ENCODE measurements at places on chromosomes 13 and 19.
A peak's percentile ranks its signal among the peaks of the same experiment; 100 is the strongest.

DNA sequence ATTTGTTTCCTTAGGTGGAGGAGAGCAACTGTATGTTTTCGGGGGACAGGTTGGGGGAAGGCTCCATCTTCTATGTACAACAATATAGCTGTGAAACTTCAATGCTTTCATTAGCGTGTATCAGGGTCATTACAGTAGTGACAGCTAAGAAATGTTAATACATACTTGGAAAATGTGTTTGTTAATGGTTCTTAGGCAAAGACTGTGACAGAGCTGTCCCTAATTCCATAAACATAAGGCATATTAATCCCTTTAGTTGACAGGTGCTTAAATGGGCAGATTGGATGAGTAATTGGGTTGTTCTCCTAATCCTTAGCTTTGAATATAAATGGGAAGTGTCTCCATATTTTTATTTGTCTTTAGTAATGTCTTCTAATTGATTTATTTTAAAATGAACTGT lies 313.7 kb downstream of the HS6ST3 start:
- no peak for DNase-seq

GRCh38 chr19:18160971-18161635 lies 8.1 kb downstream of the PIK3R2 start:
- DNase-seq: peak; percentile 74

DNA sequence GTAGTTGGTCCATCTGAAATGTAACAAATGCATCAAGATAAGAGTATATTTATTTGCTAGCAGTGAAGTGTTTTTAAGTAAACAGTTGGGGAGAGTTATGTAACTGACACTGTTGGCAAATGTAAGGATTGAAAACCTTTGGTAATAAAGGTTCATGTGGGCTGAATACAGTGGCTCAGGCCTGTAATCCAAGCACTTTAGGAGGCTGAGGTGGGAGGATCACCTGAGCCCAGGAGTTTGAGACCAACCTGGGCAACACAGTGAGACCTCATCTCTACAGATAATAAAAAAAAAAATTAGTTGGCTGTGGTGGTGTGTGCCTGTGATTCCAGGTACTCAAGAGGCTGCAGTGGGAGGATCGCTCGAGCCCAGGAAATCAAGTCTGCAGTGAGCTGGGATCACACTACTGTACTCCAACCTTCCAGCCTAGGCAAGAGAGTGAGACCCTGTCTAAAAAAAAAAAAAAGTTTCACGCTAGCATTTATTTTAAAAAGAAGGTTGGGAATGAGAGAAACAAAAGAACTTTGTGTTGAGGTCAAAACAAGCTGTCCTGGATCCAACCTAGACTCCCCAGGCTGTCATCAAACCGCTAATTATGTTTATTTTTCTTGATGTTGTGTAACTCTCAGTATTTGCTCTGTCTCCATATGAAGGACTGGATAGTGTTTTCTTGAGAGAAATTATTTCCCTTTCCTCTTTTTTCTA lies 20.7 kb downstream of the SETDB2 start:
- no peak for DNase-seq

GRCh38 chr19:4987692-4988370 lies 18.9 kb downstream of the KDM4B start:
- no peak for DNase-seq

GRCh38 chr19:30047432-30047831 lies 105.4 kb downstream of the URI1 start:
- no peak for DNase-seq

- no peak for DNase-seq
Measured at GRCh38 chr13:112107289-112107688, 40.3 kb downstream of the SOX1 start.

GRCh38 chr13:25673711-25674110 lies 301.9 kb downstream of the ATP8A2 start:
- no peak for DNase-seq

- no peak for DNase-seq
Measured at GRCh38 chr13:84366506-84366905, 484.2 kb upstream of the SLITRK1 start.

- no peak for DNase-seq
Measured at GRCh38 chr19:35692010-35692409, 12.3 kb upstream of the ZBTB32 start.

DNA sequence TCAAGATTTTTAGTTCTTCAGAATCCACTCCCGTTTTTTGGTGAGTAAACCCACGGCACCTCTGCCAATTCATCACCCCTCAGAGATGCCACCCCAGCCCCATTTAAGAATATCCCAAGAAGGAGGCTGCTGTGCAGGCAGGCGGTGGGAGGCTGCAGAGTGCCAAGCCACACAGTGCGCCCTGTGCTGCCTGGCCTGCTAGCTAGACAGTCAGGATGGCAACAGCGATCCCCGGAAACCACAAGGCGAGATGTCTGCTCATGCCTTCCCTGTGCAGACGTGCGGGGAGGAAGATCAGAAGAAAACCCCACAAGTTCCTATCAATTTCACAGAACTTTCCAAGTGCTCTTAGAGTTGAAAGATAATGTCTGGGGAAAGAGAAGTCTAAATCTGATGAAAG lies 64.8 kb upstream of the GPR183 start:
- peak; percentile 60 for DNase-seq

GRCh38 chr19:51172223-51172622 lies 30.1 kb downstream of the SIGLEC7 start:
- DNase-seq: no peak

GRCh38 chr13:21435687-21436151 lies 23.4 kb downstream of the ZDHHC20 start:
- DNase-seq: peak; percentile 9

GRCh38 chr19:1606138-1606651 lies 933 bp upstream of the UQCR11 start:
- no peak for DNase-seq

DNA sequence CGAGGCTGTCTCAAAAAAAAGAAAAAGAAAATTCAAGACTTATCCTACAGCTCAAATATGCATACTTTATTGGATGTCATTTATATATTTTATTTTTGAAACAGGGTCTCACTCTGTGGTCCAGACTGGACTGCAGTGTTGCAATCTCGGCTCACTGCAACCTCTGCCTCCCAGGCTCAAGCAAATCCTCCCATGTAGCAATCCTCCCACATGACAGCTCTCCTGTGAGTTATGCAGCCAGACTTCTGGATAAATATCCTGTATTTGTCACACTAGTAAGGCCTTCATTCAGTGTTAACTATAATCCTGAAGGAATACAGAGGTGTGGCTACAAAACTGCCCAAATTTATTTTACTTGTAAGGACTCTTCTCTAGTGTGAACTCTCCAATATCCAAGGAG lies 7.2 kb downstream of the ZNF552 start:
- no peak for DNase-seq

- DNase-seq: no peak
Measured at GRCh38 chr13:31138515-31138914, 23.2 kb downstream of the HSPH1 start.

DNA sequence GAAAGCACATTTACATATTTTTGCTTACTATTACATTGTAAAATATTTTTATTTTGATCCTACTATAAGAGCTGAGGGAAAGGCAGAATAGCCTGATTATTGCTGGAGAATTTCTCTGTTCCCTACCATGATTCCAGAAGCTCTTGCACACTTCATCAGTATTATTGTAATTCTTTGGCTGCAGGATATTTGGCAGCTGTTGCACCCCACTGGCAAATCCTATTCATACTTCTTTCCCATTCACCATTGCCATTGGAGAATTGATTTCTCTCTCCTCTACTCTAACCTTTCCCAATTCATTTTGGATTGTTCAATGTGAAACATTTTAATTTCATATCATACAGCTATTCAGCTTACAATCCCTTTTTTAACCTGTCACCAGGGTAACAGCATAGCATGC lies 238.0 kb downstream of the GGACT start:
- no peak for DNase-seq

DNA sequence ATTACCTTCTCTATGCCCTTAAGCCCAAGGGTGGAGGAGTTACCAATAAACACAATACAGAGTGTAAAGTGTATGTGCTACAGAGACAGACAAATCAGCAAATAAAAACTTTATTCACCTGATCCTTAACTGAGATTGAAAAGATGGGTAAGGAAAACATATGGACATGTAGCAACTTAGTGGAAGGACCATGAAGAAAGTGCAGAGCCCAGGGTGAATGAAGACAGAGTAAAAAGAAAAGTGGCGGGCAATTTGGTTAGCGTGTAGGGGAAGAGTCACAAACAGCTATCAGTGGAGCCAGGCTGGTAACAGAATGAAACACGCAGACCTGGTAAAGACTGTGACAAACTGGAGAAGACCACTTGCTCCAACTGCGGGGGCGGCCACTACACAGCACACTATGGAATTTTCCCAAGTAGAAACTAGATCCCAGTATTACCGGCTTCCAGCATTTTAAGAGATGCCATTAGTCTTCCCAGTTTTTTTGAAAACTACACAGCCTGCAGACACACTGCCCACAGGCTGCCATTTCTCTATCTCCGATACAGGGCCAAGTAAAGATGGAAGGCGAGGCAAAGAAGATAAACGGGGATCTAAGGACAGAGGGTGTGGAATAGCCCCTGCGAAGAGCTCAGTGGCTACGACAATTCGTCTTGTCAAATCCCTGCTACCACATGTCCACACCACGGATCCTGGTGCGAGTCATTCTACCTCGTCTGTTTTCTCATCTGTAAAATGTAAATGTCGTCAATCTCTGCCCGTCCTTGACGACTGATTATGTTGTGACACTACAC lies 1.2 kb downstream of the UQCRFS1 start:
- DNase-seq: no peak

GRCh38 chr13:25633093-25633492 lies 261.3 kb downstream of the ATP8A2 start:
- DNase-seq: no peak

DNA sequence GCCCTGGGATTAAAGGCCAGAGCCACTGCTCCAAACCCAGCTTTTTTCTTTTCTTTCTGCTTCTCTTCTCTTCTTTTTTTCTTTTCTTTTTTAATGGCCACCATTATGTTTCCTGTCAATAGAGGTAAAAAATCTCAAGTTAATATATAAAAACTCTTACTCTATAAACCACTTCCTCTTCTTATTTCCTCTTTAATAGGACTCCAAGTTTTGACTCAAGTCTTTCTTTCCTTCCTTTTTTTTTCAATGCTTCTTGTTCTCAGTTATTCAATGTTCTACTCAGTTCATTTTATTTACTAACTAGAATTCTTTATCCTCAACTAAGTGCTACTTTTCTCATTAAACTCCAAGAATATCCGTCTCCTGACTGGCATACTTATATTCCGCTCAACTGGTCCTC lies 27.1 kb upstream of the MYCBP2 start:
- no peak for DNase-seq

DNA sequence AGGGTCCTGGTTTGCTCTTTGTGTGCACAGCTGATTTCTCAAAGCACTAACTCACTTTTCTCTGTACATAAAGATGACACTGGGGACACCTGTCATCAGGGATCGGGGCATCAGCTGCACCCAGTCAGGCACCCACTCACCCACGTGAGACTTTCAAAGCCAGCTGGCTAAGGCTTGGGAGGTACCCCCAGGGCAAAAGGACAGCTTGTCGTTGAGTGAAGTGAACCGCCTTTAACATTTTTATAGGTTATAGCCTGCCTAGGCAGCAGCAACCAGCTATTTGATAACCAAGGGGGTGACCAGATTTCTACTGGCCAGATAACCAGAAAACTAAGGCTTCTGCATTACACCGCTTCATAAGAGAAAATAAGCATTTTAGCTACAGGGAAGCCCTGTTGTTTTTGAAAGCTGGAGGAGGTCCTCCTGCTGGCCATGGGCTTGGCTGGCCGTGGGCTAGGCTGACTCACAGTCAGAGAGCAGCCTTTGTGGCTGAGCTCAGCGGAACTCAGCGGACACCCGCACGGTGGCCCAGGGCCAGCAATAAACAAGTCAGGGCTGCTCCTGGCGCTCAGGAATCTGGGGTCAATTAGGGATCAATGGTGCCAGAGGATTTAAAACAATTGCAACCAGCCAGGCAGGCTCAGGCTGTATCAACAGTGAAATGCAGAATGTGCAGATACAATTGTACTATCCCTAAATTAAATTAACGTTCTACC lies 57.1 kb downstream of the ALOX5AP start:
- no peak for DNase-seq

GRCh38 chr13:101210774-101211173 lies 205.5 kb downstream of the NALCN start:
- DNase-seq: no peak

DNA sequence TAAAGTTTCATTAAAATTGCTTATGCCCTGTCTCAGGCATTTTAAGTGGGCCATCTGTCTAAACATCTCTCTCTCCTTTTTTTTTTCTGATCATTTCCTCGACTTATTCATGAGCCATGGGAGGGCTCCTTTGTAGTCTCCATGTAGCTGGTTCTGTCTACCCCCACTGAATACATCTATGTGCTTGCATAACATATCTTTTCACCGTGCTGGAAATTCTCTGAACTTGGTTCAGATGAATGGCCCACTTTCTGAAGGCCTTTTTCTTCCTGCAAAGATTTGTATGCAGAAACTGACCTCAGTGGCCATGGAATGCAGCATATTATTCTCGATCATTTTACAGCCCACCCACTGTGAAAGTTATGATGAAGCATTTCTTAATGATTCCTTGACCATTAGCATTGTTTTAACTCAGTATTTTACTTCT lies 225.3 kb downstream of the GGACT start:
- no peak for DNase-seq

- DNase-seq: no peak
Measured at GRCh38 chr19:42114412-42114811, 17.8 kb downstream of the POU2F2 start.

GRCh38 chr13:46143184-46143701 lies 38.4 kb upstream of the CPB2 start:
- DNase-seq: no peak

GRCh38 chr19:8835446-8835845 lies 3.3 kb downstream of the MBD3L1 start:
- no peak for DNase-seq

DNA sequence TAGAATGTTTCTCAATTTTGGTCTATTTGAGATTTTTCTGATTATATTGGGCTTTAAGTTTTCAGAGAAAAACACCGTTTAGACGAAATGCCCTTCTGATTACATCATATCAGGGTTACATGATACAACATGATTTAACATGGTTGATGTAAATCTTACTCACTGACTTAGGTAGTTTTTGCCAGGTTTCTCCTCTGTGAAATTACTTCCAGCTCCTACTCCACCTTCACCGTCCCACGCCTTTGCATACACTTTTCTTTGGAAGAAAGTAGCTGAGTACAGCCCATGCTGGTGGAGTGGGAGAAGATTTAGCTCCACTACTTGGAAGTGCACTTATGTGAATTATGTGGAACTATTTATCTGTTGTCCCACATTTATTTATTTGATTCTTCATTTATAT lies 433.2 kb upstream of the KLHL1 start:
- no peak for DNase-seq

- DNase-seq: no peak
Measured at GRCh38 chr13:109130093-109130835, 500.9 kb downstream of the MYO16 start.

All from activated CD4-positive, alpha-beta T cell treated with anti-CD3 and anti-CD28 coated beads for 4 hours (primary cell).